ENCODE measurements at places on chromosomes 12 and 14.

DNA sequence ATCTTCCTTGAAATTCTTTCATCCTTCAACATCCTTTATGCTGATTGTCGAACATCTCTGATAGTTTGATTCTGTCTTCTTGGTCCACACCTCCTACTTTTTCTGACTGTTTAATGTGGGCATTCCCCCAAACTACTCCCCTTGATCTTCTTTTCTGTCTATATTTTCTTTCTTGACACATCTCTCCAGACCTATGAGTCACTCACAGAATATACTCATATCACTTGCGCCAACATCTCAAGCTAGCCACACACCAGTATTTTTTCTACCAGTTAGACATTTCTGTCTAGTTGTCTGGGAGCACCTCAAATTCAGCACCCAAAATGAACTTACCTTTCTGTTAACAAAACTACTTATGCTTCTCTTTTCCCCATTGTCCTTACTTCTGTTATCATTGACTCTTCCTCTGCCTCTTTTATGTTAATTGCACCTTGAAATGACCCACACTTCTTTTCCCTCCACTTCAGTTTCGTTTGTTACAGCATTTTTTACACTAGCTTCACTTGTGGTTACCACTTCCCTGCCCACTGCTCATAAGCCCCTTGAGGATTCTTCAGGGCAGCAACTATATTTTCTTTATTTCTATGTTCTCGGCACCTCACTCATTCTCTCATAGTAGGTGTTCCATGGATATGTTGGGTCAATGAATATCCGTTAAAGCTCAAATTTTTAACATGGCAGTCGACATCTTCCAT is 33.5 kb downstream of the TSHR start:
- DNase-seq: no peak

DNA sequence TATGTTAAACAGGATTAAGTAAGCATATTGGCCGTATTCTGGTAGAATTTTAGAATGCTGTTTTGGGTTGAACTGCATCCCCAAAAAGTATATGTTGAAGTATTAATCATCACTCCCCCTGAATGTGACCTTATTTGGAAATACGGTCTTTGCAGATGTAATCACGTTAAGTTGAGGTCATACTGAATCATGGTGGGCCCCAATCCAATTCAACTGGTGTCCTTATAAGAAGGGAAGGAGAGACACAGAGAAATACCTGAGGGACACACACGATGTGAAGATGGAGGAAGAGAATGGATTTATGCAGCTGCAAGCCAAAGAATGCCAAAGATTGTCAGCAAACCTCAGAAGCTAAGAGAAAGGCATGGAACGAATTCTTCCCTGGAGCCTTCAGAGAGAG is 268.6 kb downstream of the ITPR2 start:
- no peak for DNase-seq

- DNase-seq: no peak
Observed at GRCh38 chr12:74071182-74071581, 466.5 kb upstream of the ATXN7L3B start.

DNA sequence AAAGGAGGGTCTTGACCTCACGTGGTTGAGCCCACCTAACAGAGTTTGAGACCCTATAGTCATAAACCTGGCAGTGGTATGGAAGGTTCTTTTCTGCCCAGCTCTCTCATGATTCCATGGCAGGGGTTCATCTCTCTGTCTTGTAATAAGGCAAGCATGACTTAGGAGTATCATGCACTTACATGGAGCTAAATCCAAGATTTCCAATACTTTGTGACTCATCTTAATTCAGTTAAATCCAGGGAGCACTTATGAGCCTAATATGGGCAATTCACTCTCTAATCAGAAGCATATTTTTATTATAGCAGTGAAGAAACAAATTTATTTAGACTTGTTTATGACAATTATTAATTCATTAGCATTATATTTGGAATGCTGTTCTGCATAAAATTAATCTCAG is 131.8 kb upstream of the CPSF6 start:
- DNase-seq: no peak

DNA sequence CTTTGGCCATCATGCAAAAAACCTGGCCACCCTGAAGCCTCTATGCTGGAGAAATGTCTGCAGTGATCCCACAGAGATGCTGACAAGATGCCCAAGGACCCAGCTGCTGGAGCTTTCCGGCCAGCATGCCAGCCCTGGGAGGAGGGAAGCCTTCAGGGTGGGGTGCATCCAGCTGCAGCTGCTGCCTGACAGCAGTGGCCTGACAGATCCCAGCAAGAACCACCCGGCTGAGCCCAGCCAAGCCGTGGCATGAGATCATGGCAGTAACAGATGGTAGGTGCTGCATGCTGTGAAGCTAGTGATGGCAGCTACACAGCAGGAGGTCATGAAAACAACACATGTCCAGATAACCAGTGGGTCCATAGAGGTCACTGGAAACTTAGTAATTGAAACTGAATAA is 13.8 kb downstream of the CLBA1 start:
- no peak for DNase-seq

GRCh38 chr12:62725781-62726180 is 209.2 kb downstream of the PPM1H start:
- DNase-seq: no peak

DNA sequence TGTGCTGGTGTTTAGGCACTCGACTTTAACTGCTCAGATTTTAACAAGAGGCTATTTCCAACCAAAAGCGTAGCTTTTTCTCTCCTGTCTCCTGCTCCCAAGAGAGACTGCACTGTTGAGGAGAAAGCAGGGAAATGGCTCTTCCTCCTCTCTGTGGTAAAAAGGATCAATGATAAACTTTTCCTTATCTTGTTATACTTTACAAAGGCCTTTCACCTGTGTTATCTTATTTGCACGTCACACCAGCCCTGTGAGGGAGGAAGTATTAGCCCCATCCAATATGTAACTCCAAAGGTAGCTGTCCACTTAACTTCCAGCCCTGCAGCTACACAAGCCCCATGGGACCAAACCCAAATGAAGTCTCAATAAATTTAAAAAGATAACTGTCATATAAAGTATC is 32.9 kb upstream of the ZFP36L1 start:
- no peak for DNase-seq

DNA sequence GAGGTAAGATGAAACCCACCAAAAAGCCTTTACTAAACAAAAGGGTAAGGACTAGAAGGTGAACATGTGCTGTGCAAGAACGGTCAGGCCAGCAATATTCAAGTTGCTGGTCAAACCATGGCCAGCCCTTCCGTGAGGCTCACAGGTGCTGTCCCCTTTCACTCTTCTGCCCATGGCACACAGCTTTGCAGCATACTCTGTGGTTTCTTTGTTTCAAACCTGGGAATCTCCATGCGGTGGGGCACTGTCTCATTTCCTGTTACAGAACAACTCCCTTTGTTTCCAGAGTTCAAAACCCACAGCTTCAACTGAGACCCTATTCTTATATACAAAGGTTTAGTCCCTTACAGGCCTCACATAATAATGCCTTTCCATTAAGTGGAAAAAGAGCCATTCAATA is 1.7 kb upstream of the OVCH1 start:
- DNase-seq: no peak

GRCh38 chr12:126558219-126558618 is 1493.0 kb downstream of the AACS start:
- DNase-seq: no peak

- no peak for DNase-seq
Observed at GRCh38 chr14:97699026-97699425, 901.8 kb downstream of the VRK1 start.

DNA sequence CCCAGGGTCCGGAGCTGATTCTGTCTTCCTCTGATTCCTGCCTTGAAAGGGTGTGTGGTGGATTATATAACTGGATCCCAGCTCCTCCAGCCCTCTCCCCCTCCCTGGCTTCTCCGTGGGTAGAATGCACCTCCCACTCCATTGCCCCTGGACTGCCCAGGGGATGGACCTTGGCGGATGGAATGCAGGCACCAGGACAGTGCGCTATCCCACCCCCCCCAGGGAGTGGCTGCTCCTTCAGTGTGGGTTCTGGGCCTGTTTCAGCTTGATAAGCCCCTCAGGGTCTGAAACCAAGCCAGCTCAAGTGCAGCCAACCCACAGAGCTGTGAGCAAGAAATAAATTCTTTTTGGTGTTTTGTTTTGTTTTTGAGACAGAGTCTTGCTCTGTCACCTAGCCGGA is 112.4 kb upstream of the TMEM132D start:
- DNase-seq: no peak

DNA sequence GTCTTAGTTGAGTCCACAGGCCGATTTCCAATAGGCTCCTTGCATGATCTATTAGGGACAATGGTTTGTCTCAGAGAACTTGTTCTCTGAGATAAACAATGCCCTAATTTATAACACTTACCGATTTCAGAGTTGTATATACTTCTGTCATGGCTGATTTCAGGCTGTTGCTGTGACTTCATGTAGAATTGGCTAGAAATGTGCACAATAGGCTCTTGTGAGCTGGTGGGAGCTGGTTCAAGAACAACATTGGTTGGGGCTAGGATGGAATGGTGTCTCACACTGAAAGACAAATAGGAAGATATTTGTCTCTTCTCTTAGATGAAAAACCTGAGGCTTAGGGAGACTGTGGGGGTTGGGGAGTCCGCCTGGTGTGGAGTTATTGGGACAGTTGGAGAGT is 6.7 kb upstream of the KRT86 start:
- DNase-seq: no peak

DNA sequence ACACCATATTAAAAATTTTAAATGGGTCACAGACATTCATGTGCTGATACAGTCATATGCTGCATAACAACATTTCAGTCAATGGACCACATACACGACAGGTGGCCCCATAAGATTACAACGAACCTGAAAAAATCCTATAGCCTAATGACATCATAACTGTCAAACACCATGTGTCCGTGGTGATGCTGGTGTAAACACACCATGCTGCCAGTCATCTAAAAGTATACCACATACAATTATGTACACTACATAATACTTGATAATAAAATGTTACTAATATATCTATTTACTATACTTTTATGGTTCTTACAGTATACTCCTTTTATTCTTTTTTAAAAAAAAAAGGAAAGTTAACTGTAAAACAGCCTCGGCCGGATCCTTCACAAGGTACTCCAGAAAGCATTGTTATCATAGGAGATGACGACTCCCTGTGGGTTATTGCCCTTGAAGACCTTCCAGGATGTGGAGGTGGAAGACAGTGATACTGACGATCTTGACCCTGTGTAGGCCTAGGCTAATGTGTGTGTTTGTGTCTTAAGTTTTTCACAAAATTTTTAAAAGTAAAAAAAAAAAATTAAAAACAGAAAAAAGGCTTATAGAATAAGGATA is 5.0 kb upstream of the TDG start:
- DNase-seq: no peak

DNA sequence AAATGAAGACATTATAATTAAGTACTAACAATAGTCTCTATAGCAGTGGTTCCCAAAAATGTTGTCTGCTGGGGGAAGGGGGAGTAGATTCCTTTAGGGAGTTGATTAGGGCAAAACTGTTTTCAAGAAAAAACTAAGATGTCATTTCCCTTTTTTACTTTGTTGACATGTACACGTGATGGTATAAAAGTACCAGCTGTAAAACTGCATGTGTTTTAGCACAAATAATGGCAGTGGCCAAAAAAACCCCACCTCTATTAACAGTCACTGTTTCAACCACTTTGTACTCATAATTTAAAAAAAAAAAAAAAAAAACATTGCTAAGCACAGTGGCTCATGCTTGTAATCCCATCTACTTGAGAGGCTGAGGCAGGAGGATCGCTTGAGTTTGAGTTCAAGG is 61.7 kb downstream of the PPP1R12A start:
- no peak for DNase-seq

- DNase-seq: no peak
Observed at GRCh38 chr14:104081951-104082464, 3.5 kb upstream of the ASPG start.

GRCh38 chr12:105401198-105401597 is 70.7 kb downstream of the C12orf75 start:
- no peak for DNase-seq

DNA sequence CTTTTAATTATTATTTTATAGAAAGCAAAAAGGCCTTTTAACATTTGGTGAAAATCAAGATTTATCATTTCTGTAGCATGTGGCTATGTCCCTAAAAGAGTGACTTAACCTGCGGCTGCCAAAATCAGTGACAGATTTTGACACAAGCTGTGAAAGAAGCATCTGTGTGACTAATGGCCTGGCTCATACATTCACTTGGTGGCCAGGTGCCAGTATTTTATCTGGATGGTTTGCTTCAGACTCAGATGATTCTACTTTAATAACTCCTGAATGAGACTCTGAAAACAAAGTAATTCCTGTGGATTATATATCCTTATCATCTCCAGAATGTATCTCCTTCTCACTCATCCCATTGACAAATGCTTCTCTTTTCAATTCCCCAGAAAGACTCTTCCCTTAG is 103.0 kb downstream of the FSCB start:
- DNase-seq: peak; percentile 41

GRCh38 chr14:57346741-57347140 is 43.6 kb upstream of the NAA30 start:
- DNase-seq: peak; percentile 58

DNA sequence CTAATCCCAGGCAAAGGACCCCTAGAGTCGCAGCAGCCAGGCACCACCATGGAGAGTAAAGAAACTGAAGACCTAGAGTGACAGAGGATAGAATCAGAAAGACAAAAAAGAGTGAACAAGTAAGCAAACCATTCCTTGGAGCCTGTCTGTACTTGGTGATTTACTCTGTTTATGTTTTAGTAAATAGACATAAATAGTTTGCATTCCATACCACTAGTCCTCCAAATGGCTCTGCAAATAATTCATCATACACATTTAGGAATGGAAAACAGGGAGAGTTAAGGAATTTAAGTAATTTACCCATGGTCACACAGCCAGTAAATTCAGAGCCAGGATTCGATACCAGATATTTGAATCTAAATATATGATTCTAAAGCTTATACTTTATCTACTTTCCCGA is 2.8 kb downstream of the OLR1 start:
- no peak for DNase-seq

GRCh38 chr12:70260646-70261045 is 17.4 kb downstream of the CNOT2 start:
- DNase-seq: no peak

GRCh38 chr12:25051171-25051570 is 102.3 kb upstream of the BCAT1 start:
- DNase-seq: no peak

DNA sequence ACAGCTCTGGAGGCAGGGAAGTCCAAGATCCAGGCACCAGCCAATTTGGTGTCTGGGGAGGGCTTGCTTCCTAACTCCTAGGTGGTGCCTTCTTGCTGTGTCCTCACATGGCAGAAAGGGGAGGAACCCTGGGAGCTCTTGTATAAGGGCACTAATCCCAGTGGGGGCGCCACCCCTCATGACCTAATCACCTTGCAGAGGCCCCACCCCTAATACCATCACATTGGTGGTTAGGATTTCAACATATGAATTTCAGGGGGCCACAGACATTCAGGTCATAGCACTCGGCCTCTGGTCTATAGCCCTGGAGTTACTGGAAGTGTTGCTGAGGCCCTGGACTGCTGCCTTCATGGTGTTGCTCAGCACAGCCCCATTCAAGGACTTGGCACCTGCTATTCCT is 14.6 kb downstream of the PSMD9 start:
- no peak for DNase-seq

DNA sequence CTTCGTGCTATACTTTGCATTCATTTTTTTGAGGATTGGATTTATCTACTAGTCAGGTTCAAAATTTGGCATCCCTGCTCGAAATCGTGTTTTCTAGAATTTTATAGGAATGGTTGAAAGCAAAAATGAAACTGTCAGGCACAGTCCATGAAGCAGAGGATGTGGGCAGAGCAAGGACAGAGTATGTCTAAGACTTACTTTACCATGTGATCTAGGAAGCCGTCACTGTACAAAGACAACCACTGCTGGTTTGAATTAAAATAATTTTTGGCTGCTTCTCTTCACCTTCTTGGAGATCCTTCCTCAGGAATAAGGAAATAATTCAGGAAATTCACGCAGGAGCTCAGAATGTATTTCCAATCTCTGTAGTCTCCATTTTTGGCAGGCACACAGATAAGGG is 31.6 kb upstream of the SGPP1 start:
- DNase-seq: no peak

Data from COR-L47 (cell line).